Body of pancreas (tissue), 4 donors: ENCODE measurements at places on chromosomes 7 and 10. TPM values are rescaled to one million over a fixed set of nuclear protein-coding genes. Genes with fewer than 3 reads are reported as not detected.

- no peak overlapping the region for H3K27ac ChIP-seq
- H3K36me3 ChIP-seq: no peaks in the 10 kb centered on the region
- peaks cover 12% of the 10 kb centered on the region for H3K4me1 ChIP-seq
- no peak overlapping the region for H3K4me3 ChIP-seq
- H3K27me3 ChIP-seq: no peaks in the 10 kb centered on the region
Observed at GRCh38 chr10:86979296-86979818, 11.1 kb downstream of the ADIRF start.

DNA sequence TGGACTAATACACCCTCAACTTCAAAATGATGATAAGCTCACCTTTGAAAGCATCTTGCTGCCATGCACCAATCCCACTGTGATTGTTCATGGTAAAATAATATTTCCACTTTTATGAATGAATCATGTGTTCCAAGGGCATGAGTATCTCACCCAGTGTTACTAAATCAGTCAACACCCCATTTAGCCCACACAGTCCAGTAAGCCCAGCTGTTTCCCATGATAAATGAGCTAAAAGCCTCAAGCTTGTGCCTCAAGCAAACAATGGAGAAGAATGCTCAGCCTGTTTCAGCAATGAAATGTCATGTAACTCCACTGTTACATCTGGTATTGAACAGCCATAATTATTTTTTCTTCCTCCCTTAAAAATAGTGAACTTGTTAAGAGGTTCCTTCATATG lies 442.5 kb downstream of the XPNPEP1 start:
- H3K4me3 ChIP-seq: no peak overlapping the region
- H3K27ac ChIP-seq: no peak overlapping the region
- H3K36me3 ChIP-seq: no peaks in the 10 kb centered on the region
- H3K4me1 ChIP-seq: no peaks in the 10 kb centered on the region
- no peak for DNase-seq
- H3K27me3 ChIP-seq: no peaks in the 10 kb centered on the region

GRCh38 chr7:105202616-105203015 lies 186.1 kb downstream of the SRPK2 start:
- H3K4me3 ChIP-seq: no peak overlapping the region
- H3K27me3 ChIP-seq: no peaks in the 10 kb centered on the region
- H3K27ac ChIP-seq: no peak overlapping the region
- peaks cover 5% of the 10 kb centered on the region for H3K4me1 ChIP-seq
- no peak for DNase-seq
- H3K36me3 ChIP-seq: no peaks in the 10 kb centered on the region

Gene SFTPA2
- not detected for total RNA-seq

Gene SOSTDC1
- not detected for total RNA-seq

DNA sequence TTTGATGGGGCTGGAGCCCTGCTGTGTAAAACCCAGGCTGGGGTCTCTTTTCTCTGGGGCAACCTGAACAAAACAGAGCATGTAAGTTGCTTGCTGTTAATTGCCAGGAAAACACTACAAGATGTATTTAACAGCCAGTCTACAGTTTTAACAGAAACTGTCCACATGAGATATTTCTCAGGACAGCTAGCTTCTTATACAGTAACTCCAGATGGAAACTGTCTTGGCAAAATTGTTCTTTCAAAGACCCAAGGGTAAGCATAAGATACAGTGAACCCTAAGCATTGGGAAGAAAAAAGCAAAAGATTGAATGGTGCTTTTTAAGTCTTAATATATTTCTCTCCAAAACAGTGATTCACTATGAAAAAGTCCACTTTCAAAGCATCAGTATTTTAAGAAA lies 8.1 kb downstream of the FKBP14 start:
- no peak for DNase-seq
- H3K4me1 ChIP-seq: peaks cover 5% of the 10 kb centered on the region
- no peak overlapping the region for H3K4me3 ChIP-seq
- H3K27me3 ChIP-seq: no peaks in the 10 kb centered on the region

- no peaks in the 10 kb centered on the region for H3K27me3 ChIP-seq
- H3K27ac ChIP-seq: peak overlapping the region; percentile 63
- DNase-seq: peak; percentile 85
- no peaks in the 10 kb centered on the region for H3K36me3 ChIP-seq
- peaks cover 42% of the 10 kb centered on the region for H3K4me1 ChIP-seq
Observed at GRCh38 chr7:139691253-139691781, 86.5 kb downstream of the HIPK2 start.

DNA sequence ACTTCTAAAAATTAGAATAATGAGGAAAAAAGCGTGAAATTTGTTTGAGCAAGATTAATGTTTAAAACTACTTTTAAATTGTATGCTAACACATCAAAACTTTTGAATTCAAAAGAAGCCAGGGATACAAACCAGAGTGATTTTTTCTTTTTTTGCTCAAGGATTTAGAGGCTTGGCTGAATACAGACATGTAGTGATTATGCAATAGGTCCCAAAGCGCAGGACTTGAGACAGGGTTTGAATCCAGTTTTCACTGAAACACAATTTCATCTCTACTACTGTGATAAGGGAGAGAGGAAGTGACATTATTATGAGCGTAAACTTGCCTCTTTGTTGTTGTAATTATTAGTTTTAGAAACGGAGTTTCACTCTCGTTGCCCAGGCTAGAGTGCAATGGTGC lies 207.3 kb downstream of the ZNF33B start:
- no peaks in the 10 kb centered on the region for H3K27me3 ChIP-seq
- no peaks in the 10 kb centered on the region for H3K36me3 ChIP-seq
- no peak overlapping the region for H3K27ac ChIP-seq
- DNase-seq: no peak
- no peaks in the 10 kb centered on the region for H3K4me1 ChIP-seq

Gene OR9A2
- not detected for total RNA-seq

Gene GNG11
- total RNA-seq: 11.4 TPM

DNA sequence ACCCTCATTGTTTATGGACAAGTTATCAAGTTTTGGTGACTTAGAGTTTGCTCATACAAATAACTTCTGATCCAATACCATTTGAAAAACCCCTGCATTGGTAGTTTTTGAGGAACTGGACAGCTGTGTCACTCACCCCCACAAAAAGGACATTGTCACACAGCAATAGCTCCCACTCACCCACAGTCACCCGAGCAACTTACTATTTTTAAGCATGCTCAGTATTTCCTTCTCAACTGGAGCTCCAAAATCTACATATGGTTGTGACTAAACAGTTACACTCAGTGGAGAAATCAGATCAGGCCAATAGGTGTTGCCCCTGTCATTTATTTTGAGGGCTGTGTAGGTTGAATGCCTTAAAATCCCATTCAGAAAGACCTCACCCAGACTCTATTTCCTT lies 165.2 kb upstream of the AUTS2 start:
- H3K36me3 ChIP-seq: no peaks in the 10 kb centered on the region
- no peak overlapping the region for H3K4me3 ChIP-seq
- DNase-seq: no peak
- no peaks in the 10 kb centered on the region for H3K4me1 ChIP-seq
- H3K27ac ChIP-seq: no peak overlapping the region

- DNase-seq: no peak
- no peak overlapping the region for H3K27ac ChIP-seq
- H3K36me3 ChIP-seq: no peaks in the 10 kb centered on the region
Observed at GRCh38 chr7:37117292-37117691, 331.4 kb downstream of the ELMO1 start.

DNA sequence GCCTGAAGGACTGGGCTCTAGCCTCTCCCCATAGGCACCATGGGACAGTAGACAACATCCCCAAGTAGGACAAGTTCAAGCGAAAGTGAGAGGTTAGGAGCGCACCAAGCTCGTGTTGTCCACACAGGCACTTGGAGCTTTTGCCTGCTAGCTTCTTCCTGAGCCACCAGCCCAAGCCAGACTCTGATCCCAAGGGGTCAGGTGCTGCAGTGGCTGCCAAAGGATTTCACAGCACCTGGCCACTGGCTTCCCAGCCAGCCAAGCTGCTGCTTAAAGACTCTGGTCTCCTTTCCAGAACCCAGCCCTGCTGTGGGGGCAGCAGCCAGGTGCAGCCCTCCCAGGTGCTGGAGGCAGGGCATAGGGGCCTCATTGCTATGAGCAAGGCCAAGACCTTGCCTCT lies 33.0 kb upstream of the UNC5B start:
- H3K4me1 ChIP-seq: no peaks in the 10 kb centered on the region
- no peak for DNase-seq
- H3K27me3 ChIP-seq: no peaks in the 10 kb centered on the region

- H3K4me1 ChIP-seq: peaks cover 14% of the 10 kb centered on the region
- no peak overlapping the region for H3K27ac ChIP-seq
- no peak for DNase-seq
- H3K36me3 ChIP-seq: no peaks in the 10 kb centered on the region
Observed at GRCh38 chr10:78305311-78305710, 271.6 kb downstream of the RPS24 start.

Gene HOXA10
- total RNA-seq: 0.52 TPM

- no peak for DNase-seq
- H3K36me3 ChIP-seq: no peaks in the 10 kb centered on the region
- H3K27ac ChIP-seq: no peak overlapping the region
- no peak overlapping the region for H3K4me3 ChIP-seq
Observed at GRCh38 chr7:90834771-90835170, 238.7 kb downstream of the CDK14 start.

- H3K4me3 ChIP-seq: no peak overlapping the region
- peaks cover 14% of the 10 kb centered on the region for H3K4me1 ChIP-seq
- no peaks in the 10 kb centered on the region for H3K27me3 ChIP-seq
- H3K27ac ChIP-seq: no peak overlapping the region
- H3K36me3 ChIP-seq: no peaks in the 10 kb centered on the region
Observed at GRCh38 chr7:37018954-37019353, 294.7 kb upstream of the AOAH start.

DNA sequence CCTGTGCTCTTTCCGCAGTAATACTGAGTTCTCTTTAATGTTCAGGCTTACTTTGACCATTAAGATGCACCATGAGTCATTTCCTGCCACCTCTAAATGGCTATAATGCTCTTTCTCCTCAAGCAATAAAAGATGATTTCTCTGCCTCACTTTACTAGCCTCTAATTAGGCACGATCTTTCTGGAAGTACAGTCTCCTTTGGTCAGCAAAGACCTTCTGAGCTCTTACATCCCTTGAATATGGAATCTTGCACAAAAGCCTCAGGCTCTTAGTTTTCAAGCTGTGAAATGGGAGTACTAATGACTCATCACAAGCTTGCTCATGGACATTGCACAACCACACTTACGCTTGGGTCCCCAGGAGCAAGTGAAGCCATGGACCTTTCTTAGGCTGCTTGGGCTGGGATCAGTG lies 85.9 kb downstream of the FRMD4A start:
- no peaks in the 10 kb centered on the region for H3K4me1 ChIP-seq
- H3K27ac ChIP-seq: no peak overlapping the region
- H3K4me3 ChIP-seq: no peak overlapping the region
- no peaks in the 10 kb centered on the region for H3K36me3 ChIP-seq

DNA sequence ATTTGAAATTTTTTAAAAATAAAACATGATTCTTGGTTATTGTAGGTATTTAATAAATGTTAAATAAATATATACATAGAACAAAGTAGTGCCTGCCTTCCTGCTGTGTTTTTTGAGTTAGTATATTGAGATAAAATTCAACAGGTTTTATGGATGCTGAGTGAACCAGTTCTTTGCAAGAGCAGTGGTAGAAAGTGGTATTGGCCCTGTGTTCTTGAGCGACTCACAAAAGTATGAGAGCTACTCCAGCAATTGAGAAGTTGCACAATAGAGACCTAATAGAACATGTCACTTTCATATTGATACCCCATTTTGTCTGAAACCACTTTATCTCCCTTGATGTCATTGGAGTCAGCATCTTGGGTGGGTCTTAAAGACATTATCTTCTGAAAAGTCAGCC lies 32.6 kb upstream of the GJD4 start:
- no peaks in the 10 kb centered on the region for H3K27me3 ChIP-seq
- no peak for DNase-seq
- no peak overlapping the region for H3K27ac ChIP-seq
- H3K4me3 ChIP-seq: no peak overlapping the region

Gene CLIP2
- 120 TPM for total RNA-seq

DNA sequence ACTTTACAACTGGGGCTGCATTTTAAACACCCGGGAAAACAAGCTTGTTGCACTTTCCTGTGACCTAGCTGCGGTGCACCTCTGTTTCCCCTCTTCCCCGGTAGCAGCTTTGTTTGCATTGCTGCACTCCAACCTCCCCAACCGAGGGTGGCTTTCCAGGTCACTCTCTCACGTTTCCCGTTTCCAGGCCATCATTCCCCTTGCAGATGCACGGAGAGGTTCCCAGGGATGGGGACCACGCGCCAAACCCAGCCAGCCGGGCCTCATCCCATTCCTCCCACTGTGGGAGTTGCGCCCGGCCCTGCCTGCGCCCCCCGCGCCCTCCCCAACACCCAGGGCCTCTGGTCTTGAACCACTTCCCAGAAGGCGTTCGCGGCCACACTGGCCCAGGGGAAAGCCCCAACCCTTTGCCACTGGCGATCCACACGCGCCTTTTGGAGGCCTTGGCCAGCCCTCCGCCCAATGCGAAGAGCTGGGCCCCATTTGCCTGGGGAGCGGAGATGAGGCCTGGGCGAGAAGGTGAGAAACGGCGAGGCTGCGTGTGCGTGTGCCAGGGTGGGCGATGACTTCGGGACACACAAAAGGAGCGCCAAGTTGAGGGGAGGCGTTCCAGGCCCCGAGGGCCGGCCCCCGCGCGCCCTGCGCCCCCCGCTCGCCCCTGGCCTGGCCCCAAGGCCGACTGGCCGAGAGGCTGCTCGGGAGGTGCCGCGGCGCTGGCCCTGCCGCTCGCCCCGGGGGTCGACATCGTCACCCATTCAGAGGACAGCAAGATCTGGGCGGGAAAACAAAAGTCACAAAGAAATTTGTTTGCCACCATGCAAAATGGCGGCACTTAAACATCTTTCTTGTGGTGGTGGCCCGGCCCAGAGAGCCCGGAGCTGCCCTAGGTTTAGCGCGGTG lies 15.9 kb downstream of the SKIDA1 start:
- H3K27me3 ChIP-seq: no peaks in the 10 kb centered on the region
- H3K4me3 ChIP-seq: no peak overlapping the region
- no peaks in the 10 kb centered on the region for H3K4me1 ChIP-seq
- H3K36me3 ChIP-seq: no peaks in the 10 kb centered on the region

GRCh38 chr7:100088621-100089457 lies at the start of gene COPS6:
TSS of gene COPS6 (plus strand) at chr7:100088969. CDS start at chr7:100088991, 22 bp downstream.
- peaks cover 21% of the 10 kb centered on the region for H3K4me1 ChIP-seq
- H3K27me3 ChIP-seq: no peaks in the 10 kb centered on the region
- peaks cover 11% of the 10 kb centered on the region for H3K36me3 ChIP-seq
- H3K4me3 ChIP-seq: peak within 1 kb of the TSS; percentile 76
- DNase-seq: peak; percentile 81

DNA sequence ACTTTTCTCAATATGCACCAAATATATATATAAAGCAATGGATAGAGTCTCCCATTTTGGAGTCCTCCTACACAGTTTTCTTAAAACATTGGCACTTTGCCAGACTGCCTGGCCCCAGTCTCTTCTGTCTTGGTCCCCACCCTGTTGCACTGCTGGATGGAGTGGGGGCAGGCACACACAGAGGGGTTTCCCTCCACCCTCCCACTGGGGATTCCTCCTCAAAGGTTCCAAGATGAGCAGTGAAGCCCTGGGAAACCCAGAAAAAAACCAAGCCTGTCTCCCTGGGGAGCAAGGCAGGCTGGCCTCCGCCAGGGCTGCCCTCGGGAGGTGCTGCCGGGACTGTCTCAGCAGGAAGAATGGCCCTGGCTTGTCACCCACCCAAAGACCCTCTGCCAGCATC lies 68.0 kb downstream of the SH3PXD2A start:
- peaks cover 23% of the 10 kb centered on the region for H3K4me1 ChIP-seq
- no peaks in the 10 kb centered on the region for H3K36me3 ChIP-seq
- H3K27ac ChIP-seq: no peak overlapping the region
- H3K4me3 ChIP-seq: no peak overlapping the region
- no peak for DNase-seq
- no peaks in the 10 kb centered on the region for H3K27me3 ChIP-seq
